ENCODE measurements at places on chromosomes 1 and 21. TPM values are rescaled to one million over a fixed set of nuclear protein-coding genes. Genes with fewer than 3 reads are reported as not detected.
A peak's percentile ranks its signal among the peaks of the same experiment; 100 is the strongest.

GRCh38 chr1:204194080-204194479 is 2.2 kb downstream of the KISS1 start:
- H3K4me1 ChIP-seq: peaks cover 18% of the 10 kb centered on the region
- no peak for DNase-seq
- no peak overlapping the region for H3K4me3 ChIP-seq

DNA sequence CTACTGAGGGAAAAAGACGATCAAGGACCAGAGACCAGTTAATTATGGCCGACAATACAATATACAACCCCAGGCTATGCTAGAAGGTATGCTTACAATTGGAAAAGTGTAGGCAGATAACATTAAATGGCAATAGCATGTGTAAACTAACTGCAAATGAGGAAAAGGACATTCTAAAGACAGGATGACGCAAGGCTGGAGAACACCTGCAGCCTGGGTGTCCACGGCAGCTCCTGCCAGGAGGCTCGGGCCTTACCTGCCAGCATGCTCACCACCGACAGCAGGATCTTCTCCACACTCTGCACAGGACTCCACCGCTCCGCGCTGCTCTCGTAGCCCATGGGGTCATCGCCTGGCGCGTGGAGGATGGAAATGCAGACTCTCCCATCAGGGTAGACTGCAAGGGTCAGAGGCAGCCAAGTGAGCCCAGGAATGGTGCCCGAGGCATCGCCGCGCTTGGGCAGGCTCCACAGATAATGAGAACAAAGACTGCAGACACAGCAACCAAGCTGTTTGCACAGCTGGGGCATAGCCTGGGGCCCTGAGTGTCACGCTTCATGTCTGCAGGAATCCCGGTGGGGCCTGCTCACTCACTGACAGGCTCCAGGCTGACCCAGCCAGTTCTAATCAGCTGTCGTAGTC is 28.2 kb downstream of the UBE2G2 start:
- no peak overlapping the region for H3K4me3 ChIP-seq
- H3K36me3 ChIP-seq: peaks cover 14% of the 10 kb centered on the region
- peaks cover 3% of the 10 kb centered on the region for H3K4me1 ChIP-seq

DNA sequence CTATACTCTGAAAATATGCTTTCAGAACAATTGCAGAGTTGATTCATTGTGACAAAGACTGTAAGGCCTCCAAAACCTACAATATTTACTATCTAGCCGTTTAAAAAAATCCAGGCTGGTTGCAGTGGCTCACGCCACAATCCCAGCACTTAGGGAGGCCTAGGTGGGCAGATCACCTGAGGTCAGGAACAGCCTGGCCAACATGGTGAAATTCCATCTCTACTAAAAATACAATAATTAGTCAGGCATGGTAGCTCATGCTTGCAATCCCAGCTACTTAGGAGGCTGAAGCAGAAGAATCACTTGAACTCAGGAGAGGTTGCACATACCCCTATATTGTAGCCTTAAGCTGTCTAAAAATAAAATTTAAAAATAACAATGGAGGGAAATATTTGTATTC is 5.3 kb upstream of the TFF2 start:
- H3K27ac ChIP-seq: no peak overlapping the region
- no peak overlapping the region for H3K4me3 ChIP-seq
- H3K36me3 ChIP-seq: peaks cover 5% of the 10 kb centered on the region

DNA sequence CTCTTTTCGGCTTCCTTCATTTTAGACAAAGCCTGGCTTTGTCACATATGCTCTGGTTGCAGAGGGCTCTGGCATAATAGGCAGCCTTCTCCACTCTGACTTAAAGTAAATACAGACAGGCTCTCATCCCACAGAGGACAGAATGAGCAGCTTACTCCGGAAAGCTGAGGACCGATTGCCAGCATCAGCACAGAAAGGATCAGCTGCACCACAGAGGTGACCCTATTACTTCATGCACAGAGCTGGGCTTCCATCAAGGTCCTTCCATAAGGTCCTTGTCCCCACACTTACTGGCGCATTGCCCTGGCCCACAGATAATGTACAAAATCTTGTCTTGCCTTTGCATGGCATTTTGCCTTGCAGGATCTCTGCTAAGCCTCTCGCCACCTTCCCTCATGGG is 67.6 kb downstream of the SEC16B start:
- no peak overlapping the region for H3K27ac ChIP-seq
- DNase-seq: no peak
- H3K4me3 ChIP-seq: no peak overlapping the region
- peaks cover 2% of the 10 kb centered on the region for H3K27me3 ChIP-seq
- H3K4me1 ChIP-seq: no peaks in the 10 kb centered on the region
- H3K36me3 ChIP-seq: no peaks in the 10 kb centered on the region

DNA sequence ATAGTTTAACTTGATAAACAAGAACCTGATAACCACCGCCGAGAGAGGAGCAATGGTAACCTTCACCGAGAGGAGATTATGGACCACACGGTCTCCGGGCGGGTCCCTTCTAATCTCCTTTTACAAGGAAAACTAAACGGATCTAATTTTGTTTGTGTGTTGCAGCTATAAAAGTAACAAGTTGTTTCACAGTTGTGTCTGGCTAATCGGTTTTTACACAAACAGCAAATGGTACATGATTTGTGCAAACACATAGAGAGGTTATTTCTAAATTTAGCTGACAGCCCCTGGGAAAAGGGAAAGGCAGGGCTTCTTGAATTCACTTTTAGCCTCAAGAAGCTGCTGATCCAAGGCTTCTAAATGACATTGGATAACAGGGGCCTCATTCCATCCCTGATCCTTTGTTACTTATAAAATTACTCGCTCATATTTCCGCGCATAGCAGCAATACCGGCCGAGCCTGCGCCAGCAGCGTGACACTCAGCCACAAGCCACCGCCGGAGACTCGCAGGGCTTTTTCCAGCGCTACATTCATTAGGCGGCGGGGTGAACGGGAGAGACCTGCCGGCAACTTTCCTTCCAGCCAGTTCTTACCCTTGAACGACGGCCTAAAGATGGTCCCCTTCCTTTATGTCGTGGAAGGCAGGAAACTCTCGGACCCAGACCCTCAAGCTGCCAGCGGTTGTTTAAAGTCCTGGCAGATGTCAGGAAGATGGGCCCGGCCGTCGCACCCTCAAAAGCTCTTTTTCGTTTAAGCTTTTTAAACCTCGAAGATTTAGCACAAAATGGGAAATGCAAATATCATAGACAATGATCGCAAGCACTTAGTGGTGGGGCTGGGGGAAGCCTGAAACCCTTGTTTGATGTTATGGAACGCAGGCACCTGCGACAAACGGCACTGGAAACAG is 4.4 kb downstream of the FOXD3 start:
- peaks cover 2% of the 10 kb centered on the region for H3K36me3 ChIP-seq
- H3K27ac ChIP-seq: no peak overlapping the region
- H3K4me1 ChIP-seq: peaks cover 23% of the 10 kb centered on the region
- peak overlapping the region; percentile 53 for H3K4me3 ChIP-seq
- H3K27me3 ChIP-seq: peaks cover 74% of the 10 kb centered on the region

DNA sequence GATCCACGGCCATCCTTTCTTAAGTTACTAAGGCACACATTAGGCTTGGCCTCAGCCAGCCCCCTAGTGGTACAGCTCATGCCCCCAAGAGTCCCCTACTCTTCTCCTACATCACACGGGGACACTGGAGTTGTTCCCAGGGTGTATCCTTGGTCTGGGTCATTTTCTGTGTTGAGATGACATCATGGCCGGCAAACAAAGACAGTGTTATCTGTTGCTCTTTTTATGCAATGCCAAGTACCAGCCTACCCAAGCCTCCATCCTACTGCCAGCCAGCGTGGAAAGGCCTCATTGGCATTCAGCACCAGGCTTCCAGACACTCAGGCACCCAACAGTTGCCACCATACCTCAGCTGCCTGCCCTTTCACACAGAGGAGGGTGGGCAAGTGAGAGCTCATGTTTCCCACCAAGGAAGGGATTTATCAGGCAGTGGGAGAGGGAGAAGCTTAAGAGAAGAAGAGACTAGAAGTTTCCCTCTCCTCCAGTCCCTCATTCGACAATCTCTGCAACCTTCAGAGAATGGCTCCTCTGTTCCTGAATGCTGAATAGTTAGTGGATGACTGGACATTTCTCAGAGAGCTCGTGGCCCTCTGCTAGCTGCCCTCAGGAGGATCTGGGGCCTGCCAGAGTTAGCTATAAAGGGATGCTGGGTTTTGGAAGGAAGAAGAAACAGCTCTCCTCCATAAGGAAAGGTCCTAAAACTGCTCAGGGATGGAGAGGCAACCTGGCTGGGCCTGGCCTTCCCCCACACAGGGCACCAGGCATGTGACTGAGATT is 17.7 kb downstream of the CBR1 start:
- H3K4me1 ChIP-seq: peaks cover 6% of the 10 kb centered on the region
- DNase-seq: no peak
- no peaks in the 10 kb centered on the region for H3K27me3 ChIP-seq
- no peak overlapping the region for H3K4me3 ChIP-seq

DNA sequence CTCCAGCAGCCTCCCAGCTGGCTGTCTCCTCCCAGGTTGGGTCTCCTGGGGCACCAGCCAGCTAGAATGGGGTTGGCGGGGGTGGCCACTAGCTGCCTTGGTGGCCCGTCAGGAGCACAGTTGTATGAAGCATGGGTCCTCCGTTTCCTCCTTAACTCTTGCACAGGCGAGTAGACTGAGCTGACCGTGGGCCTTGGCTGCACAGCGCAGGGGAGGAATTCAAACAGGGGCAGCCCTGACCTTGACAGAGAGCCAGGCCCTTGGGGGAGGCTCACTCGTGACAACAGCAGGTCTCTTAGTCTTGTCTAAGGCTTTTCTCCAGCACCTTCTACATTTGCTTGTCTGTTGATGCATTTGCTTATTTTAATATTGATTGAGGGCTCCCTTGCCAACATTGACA is 114.1 kb downstream of the PRDM2 start:
- no peak overlapping the region for H3K4me3 ChIP-seq
- H3K4me1 ChIP-seq: peaks cover 4% of the 10 kb centered on the region
- DNase-seq: no peak
- no peaks in the 10 kb centered on the region for H3K36me3 ChIP-seq
- no peaks in the 10 kb centered on the region for H3K27me3 ChIP-seq

- H3K4me1 ChIP-seq: no peaks in the 10 kb centered on the region
- DNase-seq: no peak
- no peak overlapping the region for H3K4me3 ChIP-seq
- no peak overlapping the region for H3K27ac ChIP-seq
Measured at GRCh38 chr1:152220166-152221163, 3.5 kb downstream of the HRNR start.

GRCh38 chr1:99218999-99219398 is 45.3 kb upstream of the PLPPR4 start:
- no peak overlapping the region for H3K27ac ChIP-seq
- no peaks in the 10 kb centered on the region for H3K27me3 ChIP-seq
- no peak overlapping the region for H3K4me3 ChIP-seq
- H3K36me3 ChIP-seq: no peaks in the 10 kb centered on the region

DNA sequence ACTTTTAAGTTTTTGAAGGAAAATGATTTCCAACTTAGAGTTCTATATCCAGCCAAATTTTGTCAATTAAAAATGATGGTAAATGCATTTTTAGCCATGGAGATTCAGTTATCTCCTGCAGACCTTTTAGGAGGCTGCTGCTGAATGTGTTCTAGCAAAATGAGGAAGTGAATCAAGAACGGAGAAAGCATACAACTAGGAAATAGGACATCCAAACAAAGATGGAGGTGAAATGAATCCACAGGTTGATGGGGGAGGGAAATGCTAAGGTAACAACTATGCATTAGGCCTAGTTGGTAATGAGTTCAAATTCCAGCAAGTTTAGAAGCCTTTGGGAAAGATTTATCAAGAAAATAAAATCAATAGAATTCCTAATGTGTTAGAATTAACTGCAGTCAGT is 80.5 kb downstream of the FNBP1L start:
- peaks cover 21% of the 10 kb centered on the region for H3K27me3 ChIP-seq
- H3K27ac ChIP-seq: no peak overlapping the region
- no peaks in the 10 kb centered on the region for H3K4me1 ChIP-seq
- no peaks in the 10 kb centered on the region for H3K36me3 ChIP-seq

DNA sequence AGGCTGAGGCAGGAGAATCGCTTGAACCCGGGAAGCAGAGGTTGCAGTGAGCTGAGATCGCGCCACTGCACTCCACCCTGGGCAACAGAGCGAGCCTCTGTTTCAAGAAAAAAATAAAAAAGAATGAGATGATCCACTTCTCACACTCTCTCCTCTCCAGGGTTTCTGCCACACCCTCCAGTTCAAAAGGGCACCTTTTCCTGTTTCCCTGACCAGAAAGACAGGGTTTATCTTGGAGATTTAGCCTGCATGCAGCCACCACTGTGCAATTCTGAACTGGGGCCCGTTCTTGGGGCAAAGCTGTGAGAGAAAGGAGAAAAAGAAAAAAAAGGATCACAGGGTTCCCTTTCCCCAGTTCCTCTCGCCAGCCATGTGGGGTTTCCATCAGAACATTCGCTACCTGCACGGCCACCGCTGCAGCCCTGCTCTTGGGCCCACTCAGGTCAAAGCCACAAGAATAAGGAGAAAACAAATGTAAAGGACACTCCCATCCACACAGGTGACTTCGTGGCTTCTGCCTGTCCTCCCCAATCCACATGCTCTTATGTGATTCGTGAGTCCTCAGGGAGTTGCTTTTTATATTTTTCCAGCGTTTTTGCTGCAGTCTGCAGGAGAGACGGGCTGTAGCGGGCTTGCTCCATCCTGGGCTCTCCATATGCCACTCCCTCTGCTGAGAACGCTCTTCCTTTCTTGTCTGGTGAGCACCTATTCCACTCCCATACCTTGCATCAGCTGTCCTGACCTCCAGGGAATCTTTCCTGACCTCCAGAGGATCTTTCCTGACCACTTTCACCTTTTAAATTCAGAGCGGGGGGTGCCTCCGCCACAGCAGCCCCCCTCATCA is 26.4 kb downstream of the GNG4 start:
- H3K4me3 ChIP-seq: no peak overlapping the region
- peaks cover 16% of the 10 kb centered on the region for H3K27me3 ChIP-seq
- no peak overlapping the region for H3K27ac ChIP-seq
- DNase-seq: no peak
- H3K36me3 ChIP-seq: no peaks in the 10 kb centered on the region
- H3K4me1 ChIP-seq: peaks cover 12% of the 10 kb centered on the region

The CTSE gene
- not detected for total RNA-seq

The ATF6 gene
- 20.0 TPM for total RNA-seq

The MATN1 gene
- total RNA-seq: 0.26 TPM

The S100A9 gene
- 4.8 TPM for total RNA-seq

Measured in activated naive CD8-positive, alpha-beta T cell treated with anti-CD3 and anti-CD28 coated beads, Interleukin-2, amount 10 ng/mL, durations not matched to agents 7 days and 5 days (primary cell).